ENCODE measurements at places on chromosomes 6 and 20.

- no peak for DNase-seq
Observed at GRCh38 chr6:155328539-155329459, 14.5 kb upstream of the TFB1M start.

- DNase-seq, result no peak
Observed at GRCh38 chr6:169445661-169446581, 192.3 kb upstream of the THBS2 start.

- no peak for DNase-seq
Observed at GRCh38 chr20:53959911-53960578, 110.3 kb downstream of the BCAS1 start.

DNA sequence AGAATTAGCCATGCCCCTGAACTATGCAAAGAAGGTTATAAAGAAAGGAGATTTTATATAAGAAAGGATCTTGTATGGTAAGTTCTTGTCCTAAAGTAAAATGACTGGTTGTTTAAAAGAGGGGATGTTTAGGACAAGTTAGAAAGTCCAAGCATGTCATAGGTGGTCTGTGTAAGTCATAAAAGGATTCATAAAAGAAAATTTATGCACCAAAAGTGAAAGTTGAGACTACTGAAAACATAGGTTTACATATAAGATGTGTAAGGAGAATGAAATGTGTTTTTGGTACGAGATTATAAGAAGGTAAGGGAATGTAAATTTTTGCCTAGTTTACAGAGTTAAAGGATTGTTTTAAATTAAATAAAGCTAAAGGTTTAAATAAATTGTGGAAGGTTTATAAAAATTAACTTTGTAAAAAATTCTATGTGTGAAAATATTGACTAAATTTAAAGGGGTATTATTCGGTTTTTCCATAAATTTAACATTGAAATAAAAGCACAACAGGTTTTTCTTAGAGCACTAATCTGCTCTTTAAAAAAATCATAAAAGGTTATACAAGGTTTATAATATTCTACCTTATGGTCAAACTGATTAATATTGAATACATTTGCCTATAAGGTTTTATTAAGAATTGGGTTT, 93.6 kb upstream of the UST start:
- no peak for DNase-seq

DNA sequence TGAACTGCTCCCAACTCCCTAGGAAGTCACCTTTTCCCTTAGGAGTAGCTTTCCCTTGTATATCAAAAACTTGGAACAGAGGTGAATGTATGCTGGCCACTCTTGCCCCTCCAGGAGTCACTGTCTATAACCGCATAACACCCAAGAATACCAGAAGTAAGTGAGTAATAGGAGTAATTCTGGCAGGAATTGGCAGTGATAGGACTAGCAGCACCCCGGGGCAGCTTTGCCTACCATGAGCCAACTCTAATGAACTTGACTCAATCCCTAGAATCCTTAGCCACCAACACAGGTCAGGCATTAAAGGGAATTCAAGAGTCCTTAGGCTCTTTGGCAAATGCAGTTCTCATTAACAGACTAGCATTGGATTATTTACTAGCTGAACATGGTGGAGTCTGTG, 28.8 kb upstream of the CD164 start:
- DNase-seq, result no peak

DNA sequence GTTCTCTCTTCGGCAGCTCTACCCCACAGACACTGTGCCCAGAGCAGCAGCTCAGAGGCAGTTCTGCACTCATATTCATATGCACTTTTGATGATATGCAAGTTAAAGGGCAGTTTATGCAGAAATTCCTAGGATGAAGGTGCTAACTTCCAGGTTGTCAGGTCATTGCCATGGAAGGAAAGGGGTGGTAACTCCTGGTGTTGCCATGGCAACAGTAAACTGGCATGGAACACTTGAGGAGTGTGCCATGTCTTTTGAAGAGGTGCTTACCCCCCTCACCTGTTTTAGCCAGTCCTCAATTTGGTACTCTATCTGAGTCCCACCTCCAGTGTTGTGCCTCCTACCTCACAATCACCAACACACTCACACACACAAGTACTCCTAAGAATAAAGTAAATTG, 539.4 kb upstream of the BTBD3 start:
- no peak for DNase-seq

DNA sequence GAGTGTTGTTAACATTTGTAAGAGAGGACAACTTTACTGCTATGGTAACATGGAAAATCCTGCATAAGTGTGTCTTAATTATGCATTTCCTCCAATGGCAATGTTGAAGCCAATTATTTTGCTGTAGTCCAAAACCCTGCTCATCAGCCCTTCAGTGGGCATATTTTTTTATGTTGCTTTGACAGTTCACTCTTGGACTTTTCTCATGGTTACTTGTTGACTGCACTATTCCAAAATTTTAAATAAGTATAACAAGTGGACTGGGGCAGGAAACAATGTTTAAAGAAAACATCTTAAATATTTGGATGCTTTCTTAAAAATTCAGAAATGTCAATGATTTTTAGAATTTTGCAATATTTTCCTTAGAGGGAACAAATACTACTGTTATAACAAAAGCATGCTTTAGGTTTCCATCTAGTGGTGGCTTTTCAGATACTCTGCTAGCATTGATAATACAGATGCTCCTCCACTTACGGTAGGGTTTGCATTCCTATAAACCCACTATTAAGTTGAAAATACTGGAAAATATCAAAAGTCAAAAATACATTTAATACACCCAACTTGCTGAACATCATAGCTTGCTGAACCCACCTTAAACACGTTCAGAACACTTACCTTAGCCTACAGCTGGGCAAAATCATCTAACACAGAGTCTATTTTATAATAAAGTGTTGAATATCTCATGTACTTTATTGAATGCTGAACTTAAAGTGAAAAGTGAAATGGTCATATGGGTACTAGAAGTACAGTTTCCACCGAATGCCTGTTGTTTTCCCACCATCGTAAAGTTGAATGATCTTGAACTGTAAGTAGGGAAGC, 86.4 kb downstream of the ADGRG6 start:
- peak; percentile 78 for DNase-seq

- DNase-seq, result no peak
Observed at GRCh38 chr20:62719250-62719935, 10.8 kb downstream of the NTSR1 start.

GRCh38 chr6:140758169-140758877, 1374.4 kb upstream of the GJE1 start:
- DNase-seq, result no peak

GRCh38 chr6:36232172-36232571, 35.6 kb downstream of the BRPF3 start:
- no peak for DNase-seq

DNA sequence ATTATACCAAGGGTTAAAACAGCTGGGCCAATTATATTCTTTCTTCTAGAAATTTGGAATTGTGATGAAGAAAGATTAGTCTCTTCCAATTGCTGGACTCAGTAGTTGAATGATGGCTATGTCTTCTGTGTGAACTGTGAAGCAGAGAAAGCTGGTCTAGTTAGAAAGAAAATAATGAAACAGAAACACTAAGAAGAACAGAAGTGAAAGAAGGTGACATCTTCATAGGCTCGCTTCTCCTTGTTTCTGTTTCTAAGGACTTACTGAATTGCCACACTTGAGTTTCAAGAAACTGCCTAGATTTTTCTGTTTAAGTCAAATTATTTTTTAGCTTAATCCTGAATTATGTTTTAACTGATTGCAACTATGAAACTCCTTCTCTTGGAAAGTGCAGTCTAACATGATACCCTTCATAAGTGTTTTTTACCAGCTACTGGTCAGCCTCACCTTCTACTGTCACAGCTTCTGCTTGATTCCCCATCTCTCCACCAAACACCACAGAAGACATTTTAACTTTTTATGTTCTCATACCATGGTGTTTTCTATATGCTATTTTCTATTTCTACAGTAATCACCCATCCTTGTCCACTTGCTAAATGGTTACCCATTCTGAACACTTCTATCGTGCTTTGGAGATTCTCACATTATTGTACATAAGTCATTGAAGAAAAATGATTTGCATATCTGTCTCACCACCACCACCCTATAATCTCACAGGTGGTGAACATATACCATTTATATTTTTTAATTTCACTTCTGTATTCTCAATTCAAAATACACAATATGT, 268.8 kb downstream of the GRIK2 start:
- DNase-seq, result no peak

- DNase-seq, result no peak
Observed at GRCh38 chr6:142839686-142840040, 105.3 kb downstream of the HIVEP2 start.

DNA sequence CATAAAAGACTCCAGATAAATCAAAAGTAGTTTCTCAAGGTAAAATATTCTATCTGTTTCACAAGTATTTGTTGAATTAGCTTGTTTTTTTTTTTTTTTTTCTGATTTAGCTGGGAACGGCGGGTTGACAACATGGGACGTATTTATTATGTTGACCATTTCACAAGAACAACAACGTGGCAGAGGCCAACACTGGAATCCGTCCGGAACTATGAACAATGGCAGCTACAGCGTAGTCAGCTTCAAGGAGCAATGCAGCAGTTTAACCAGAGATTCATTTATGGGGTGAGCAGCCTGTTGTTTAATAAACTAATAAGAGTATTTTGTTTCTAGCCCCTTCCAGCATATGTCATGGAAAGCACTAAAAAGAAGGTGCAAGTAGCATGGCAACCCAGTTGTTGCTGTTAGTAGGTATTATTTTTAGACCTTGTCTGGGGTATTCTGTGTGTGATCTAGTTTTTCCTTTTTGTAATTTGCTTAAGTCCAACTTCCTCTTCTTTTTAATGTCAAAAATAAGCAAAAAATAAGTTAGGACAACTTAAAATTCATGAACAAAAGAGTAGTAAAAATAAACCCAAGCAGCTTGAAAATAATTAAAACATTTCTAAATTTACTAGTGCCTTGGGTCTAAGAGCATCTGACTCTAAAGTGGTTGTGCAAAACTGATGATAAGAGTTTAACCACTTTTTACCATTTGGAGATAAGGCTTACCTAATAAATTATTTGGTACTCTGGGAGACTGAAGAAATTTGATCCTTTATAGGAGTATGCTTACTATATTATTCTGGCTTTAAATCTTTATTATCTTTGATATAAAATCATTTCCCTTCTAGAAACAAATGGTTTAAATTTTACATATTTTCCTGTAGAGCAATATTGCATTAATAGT, 70.8 kb upstream of the DYNLRB1 start:
- DNase-seq, result peak; percentile 19

DNA sequence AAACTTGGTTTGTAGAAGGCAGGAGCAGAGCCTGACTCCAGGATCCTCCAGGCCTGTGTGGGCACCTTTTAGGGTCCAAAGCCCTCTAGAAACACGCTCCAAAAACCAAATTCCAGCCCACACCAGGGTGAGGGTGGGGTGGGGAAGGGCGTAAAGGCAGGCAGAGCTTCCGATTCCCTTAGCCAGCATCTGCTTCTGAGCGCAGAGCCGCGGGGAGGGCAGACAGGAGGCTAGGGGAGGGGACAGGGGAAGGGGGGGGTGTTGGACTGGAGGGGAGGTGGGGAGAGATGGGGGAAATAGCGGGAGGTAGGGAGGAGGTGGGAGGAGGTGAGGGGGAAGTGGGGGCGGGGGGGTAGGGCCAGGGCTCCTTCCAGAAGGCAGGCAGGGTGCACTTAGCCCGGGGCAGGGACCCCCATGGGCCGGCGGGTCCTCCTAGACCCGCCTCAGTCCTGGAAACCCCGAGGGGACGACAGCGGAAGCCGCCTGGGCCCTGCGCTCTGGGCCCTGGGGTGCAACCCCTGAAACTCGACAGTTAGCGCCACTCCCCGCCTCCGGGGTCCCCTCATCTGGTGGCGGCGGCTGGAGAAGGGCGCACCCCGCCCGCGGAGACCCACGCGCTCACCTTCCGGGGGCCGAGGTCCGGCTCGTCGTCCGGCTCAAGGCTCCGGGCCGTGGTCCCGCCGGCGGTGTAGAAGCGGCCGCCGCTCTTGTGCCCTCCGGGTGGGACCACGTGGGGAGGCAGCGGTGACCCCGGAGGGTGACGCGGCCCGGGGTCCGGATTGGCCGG, 22.0 kb upstream of the FRMD1 start:
- no peak for DNase-seq

DNA sequence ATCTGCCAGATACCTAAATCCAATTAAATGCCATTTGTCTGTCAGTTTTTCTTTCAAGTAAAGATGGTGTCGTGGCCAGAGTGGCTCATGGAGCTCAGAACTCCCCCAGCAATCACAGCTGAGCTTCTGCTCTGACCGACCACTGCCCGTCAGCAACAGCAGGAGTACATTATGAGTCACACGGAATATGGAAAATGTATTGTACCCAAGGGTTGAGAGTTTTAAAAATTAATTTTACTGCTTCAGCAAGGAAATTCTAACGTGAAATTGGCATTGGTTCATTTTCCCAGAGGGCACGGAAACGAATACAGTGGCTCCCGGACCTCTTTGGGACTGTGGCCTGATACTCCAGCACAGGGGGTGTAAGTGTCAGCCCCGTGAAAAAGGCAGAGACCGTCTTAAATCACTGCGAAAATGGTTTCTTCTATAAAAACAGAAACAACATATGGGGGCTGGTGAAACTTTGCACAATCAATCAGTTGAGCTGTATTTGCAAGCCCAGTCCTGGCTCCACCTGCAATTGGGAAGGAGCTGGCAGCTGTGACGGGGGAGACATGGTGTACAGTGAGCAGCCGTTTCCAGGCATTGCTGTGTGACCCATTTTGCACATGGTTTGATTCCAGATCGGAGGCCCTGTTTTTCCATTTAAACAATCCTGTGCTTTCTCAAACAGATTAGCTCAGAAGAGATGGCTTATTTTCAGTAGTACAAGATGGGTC, 12.8 kb downstream of the NPEPL1 start:
- no peak for DNase-seq

GRCh38 chr6:108616544-108616943, 55.8 kb downstream of the FOXO3 start:
- DNase-seq, result no peak

- DNase-seq, result no peak
Observed at GRCh38 chr6:22954749-22955385, 385.5 kb downstream of the HDGFL1 start.

- DNase-seq, result no peak
Observed at GRCh38 chr6:30160785-30161531, at the start of gene TRIM10. TSS of gene TRIM10 (minus strand) at chr6:30161211. CDS start at chr6:30160858, 353 bp downstream.

GRCh38 chr20:44615876-44616603, 33.7 kb downstream of the PKIG start:
- no peak for DNase-seq

GRCh38 chr20:17538517-17539170, 7.5 kb upstream of the BFSP1 start:
- DNase-seq, result no peak

- DNase-seq, result no peak
Observed at GRCh38 chr6:149248693-149249369, 68.7 kb upstream of the TAB2 start.

- DNase-seq, result no peak
Observed at GRCh38 chr6:32149932-32150870, 1.5 kb downstream of the PRRT1 start.

- DNase-seq, result no peak
Observed at GRCh38 chr6:100088009-100088408, 94.0 kb upstream of the MCHR2 start.

GRCh38 chr6:52937908-52938307, 28.4 kb upstream of the GSTA3 start:
- no peak for DNase-seq

- no peak for DNase-seq
Observed at GRCh38 chr6:7859591-7859990, 51.0 kb downstream of the TXNDC5 start.

- DNase-seq, result no peak
Observed at GRCh38 chr6:116408491-116408890, 37.7 kb downstream of the DSE start.

GRCh38 chr6:1626481-1626880, 16.8 kb downstream of the FOXC1 start:
- DNase-seq, result no peak

- DNase-seq, result no peak
Observed at GRCh38 chr20:41927655-41928054, 309.5 kb upstream of the CHD6 start.

GRCh38 chr6:147161974-147162495, 42.2 kb upstream of the STXBP5 start:
- no peak for DNase-seq

Measured in Kasumi-1 (cell line).